ENCODE measurements at places on chromosomes 1 and 21.

GRCh38 chr1:54549181-54549924 is 1.3 kb downstream of the ACOT11 start:
- DNase-seq, result no peak

DNA sequence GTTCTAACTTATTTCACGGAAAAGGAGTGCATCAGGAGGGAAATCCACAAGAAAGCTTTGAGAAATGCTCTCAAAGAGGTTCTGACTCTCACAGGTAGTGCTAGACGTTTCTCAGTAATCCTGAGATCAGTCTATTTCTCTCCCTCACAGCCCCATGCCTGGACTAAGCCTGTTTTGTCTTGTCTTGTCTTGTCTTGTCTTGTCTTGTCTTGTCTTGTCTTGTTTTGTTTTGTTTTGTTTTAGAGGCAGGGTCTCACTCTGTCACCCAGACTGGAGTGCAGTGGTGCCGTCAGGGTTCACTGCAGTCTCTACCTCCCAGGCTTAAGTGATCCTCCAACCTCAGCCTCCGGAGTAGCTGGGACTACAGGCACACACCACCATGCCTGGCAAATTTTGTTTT is 133.3 kb upstream of the SGIP1 start:
- DNase-seq, result no peak

GRCh38 chr1:19373211-19374082 is 61.3 kb downstream of the SLC66A1 start:
- DNase-seq, result no peak

DNA sequence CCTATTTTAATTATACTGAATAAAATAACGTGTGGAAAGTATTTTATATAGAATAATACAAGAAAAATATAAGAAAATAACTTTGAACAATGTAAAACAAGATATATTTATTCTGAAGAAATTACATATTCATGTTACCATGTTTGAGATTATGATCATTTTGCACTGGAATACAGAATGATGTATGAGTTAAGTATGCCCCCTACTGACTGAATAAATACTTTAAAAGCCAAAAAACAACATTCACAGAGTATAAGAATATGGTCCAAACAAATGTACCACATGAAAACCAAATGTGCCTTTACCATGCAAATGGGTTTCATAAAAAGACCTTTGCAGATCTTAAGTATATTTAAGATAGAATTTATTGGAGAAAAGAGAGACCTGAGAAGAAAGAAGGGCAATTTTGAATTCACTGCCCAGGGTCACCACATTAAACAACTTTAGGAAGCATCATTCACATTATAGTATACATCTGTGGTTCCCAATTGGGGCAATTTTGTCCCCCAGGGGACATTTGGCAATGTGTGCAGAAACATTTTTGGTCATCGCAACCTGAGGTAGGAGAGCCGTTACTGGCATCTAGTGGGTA is 136.6 kb upstream of the GFI1 start:
- DNase-seq, result peak; percentile 65

- no peak for DNase-seq
Measured at GRCh38 chr1:41629571-41629970, 145.1 kb upstream of the EDN2 start.

GRCh38 chr1:68175621-68176398 is 56.5 kb downstream of the WLS start:
- peak; percentile 65 for DNase-seq

- peak; percentile 84 for DNase-seq
Measured at GRCh38 chr1:183622884-183623785, 12.4 kb downstream of the ARPC5 start.

- DNase-seq, result peak; percentile 10
Measured at GRCh38 chr1:235441159-235441685, 63.0 kb downstream of the B3GALNT2 start.

GRCh38 chr1:70277875-70278274 is 56.7 kb downstream of the SRSF11 start:
- DNase-seq, result no peak

GRCh38 chr1:22552021-22552420 is 11.3 kb upstream of the EPHA8 start:
- DNase-seq, result no peak

DNA sequence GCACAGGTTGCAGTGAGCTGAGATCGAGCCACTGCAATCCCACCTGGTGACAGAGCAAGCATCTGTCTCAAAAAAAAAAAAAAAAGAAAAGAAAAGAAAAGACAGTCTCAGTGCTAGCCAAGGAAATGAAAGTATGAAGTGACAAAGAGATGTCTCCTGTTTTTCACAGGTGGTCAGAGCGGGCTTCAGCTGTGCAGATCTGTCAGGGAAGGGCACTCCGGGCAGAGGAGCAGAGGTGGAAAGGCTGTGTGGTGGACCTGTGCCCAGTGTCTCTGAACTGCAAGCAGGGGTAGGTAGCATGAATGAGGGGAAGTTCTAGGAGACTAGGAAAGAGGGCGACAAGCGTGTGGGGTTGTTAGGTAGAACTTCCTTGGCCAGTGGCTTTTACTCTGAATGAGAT is 67.5 kb downstream of the CD247 start:
- no peak for DNase-seq

DNA sequence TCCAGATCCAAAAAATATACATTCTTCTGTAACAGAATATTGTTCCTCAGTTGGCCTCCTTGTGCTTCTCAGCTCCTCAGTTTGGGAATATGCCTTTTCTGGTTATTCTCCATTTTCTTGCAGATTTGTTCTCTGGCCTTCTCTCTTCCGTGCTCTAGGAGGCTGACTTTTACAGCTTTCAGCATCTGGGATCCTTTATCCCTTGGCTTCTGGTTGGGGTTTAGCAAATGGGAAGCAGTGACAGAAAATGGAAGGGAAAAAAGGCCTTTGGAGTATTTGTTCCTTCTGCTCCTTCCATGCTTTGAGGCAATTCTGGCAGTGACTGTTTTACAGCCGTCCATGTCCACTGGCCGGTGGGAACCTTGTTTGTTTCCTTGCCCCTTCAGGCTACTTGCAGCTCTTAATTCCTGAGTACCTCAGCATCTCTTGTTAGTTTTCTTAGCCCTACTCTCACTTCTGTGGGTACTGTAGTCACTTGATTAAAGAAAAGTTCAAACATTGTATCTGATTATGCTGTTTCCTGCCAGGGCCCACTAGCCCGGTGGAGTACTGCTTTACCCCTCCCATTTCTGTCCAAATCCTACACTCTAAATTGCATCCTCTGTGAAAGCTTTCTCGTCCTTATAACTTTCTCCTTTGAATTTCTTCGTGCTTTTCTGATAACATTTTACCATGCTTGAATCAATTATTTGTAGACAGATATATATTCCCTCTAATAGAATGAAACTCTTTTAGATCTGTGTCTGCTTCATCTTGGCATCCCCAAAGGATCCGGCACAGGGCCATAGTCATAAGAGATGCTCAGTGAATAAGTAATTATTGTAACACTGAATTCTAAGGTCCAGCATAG is 118.2 kb downstream of the OSBPL9 start:
- no peak for DNase-seq

DNA sequence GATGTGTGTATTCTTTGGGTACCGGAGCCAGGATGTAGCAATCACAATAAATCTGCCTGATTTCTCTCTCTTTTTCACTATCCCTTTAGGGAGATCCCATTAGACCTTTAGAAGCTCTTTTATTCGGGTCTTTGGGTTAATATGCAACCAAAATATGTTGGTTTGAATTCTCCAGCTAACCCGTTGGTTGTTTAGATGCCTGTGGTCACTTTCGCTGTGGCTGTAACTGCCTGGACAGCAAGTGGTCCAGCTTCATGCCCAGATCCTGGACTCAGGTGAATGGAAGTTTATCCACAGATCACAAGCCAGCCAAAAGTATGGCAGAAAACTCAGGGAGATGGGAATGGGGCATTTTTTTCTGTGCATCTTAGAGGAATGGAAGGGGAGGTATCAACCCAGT is 12.3 kb downstream of the KAZN start:
- DNase-seq, result no peak

DNA sequence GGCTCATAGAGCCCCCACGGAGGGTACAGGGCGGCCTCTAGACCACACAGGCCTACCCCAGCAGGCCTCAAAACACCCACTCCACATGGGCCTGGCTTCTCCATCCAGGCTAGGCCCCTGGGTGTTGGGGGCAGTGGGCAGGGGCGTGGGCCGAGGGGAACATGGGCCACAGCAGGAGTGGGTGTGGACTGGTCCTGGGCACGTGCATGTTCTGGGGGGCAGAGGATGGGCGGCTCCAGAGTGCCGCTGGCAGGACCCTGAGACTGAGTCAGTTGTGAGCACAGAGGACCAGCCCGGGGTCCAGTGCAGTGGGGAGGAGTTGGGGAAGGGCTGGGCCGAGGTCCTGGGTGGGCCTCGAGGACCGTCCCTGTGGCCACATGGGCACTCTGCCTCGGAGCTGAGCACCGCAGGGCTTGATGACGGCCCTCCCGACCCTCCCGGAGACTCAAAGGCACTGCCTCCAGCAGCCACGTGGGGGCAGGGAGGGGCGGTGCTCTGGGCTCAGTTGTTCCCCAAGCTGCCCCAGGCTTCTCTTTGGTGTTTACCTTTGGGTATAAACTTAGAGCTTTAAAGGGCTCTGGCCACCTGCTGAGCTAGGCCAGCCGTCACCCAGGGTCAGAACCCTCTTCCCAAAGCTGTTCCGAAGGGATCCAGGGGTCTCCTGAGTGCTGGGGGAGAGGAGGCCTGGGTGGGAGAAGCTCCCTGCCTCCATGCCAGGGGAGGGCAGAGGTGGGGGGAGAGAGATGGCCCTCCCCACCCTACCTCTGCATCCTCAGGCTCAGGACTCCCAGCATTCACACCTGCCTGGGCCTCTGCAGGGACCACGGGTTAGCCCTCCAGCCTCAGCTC is 79.9 kb downstream of the MORN1 start:
- peak; percentile 69 for DNase-seq

DNA sequence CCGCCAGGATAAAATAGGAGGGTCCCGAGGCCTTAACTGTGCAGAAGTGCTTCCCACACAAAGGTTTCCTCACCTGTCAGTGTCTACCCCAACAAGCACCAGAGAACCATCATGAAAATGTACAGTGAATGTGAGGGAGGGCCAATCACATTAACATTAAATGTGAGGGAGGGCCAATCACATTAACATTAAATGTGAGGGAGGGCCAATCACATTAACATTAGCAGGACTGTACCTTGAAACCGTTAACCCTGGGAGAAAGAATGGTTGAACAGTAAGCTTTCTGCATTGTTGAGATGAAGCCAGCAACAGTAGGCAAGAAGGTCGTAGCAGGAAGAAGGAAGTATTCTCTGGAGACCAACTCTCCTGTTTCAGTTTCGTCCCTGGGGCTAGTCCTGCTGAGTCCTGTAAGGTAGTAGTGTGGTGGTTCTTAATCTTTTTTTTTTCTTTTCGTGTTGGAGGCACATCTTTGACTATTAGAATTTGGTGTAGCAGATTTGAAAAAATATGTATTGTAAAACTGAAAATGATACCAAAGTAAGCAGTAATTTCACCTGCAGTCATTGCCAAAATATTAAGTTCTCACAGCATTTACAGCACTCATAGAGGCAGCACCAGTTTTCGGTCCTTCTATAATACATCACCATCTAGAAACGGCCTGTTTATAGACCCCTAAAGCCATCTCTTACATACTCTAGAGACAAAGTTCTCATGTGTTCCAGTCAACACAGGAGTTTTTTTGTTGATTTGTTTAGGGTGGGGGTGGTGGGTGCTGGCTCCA is 98.6 kb upstream of the PPP2R5A start:
- no peak for DNase-seq

- no peak for DNase-seq
Measured at GRCh38 chr1:78401148-78401547, 89.6 kb upstream of the PTGFR start.

DNA sequence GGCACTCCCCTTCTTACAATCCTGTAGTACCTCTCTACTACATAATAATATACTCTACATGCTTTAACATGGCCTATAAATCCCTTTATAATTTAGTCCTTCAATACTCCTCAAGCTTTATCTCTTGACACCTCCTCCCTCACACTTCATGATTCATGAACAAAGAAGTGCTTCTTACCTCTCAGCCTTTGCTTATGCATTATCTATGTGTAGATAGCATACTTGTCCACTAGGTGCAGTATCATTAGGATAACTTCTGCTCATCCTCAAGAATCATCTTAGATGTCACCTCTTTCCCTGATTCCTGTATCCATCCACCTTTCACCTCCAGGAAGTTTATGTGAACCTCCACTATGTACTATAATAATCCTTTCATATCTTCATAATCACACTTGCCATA is 74.4 kb downstream of the COL24A1 start:
- peak; percentile 60 for DNase-seq

DNA sequence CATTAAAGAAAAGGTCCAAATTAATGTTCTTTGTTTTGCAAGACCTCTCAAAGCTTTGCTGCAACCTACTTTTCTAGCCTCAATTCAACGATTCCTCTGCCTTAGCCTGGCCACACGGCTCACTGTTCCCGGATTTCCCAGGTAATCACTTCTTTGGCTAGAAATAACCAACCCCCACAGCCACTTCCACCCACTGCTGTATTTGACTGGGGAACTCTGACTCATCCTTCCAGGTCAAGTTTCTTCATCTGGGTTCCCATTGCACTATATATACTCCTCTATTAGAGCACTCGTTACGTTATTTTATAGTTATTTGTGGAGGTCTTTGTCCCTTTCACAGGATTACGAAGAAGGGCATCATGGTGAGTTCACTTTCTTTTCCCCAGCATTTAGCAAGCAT is 185.9 kb downstream of the CACNA1E start:
- peak; percentile 64 for DNase-seq

- peak; percentile 66 for DNase-seq
Measured at GRCh38 chr1:145858238-145858900, 512 bp downstream of the PIAS3 start.

- DNase-seq, result no peak
Measured at GRCh38 chr21:43924421-43925095, 59.5 kb downstream of the AGPAT3 start.

DNA sequence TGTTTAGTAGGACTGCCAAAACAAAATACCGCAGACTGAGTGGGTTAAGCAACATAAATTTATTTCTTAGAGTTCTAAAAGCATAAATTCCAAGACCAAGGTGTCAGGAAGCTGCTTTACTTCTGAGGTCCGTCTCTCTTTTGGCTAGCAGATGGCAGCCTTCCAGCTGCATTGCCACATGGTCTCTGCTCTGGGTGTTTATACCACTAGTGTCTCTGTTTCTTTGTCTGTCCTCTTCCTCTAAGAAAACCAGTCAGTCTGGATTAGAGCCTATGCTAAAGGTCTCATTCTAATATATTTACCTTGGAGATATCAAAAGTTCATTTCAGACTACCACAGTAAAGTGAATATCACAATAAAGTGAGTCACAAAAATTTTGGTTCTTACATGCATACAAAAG is 519.8 kb downstream of the COL11A1 start:
- DNase-seq, result peak; percentile 79

GRCh38 chr1:113557187-113557586 is 166.9 kb downstream of the MAGI3 start:
- no peak for DNase-seq

DNA sequence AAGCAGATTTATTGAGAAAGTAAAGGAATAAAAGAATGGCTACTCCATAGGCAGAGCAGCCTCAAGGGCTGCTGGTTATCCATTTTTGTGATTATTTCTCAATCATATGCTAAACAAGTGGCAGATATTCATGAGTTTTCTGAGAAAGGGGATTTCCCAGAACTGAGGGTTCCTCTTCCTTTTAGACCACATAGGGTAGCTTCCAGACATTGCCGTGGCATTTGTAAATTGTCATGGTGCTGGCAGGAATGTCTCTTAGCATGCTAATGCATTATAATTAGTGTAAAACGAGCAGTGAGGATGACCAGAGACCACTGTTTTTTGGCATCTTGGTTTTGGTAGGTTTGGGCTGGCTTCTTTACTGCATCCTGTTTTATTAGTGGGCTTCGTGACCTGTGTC is 16.8 kb upstream of the FMN2 start:
- DNase-seq, result no peak
